Cardiac muscle cell (in vitro differentiated cells and primary cell): ENCODE measurements at places on chromosomes 13 and 19. TPM values are rescaled to one million over a fixed set of nuclear protein-coding genes. Genes with fewer than 3 reads are reported as not detected.

Gene ZNF555
- polyA plus RNA-seq = 9.0 and 15.2 TPM in 2 replicates

Gene IFNL1
- not detected in 2 replicates for polyA plus RNA-seq

Gene IGFL2
- 0.56 TPM in 1 of 2 replicates, not detected in the other for polyA plus RNA-seq

Gene MFSD12
- polyA plus RNA-seq = 51.5 and 71.8 TPM in 2 replicates

Gene CLEC17A
- polyA plus RNA-seq = not detected in 2 replicates

Gene IRS2
- polyA plus RNA-seq = 3.0 and 5.1 TPM in 2 replicates

Gene TUBA3C
- polyA plus RNA-seq = not detected in 2 replicates

Gene CERS1
- 29.3 and 30.9 TPM in 2 replicates for polyA plus RNA-seq

Gene TPRX1
- polyA plus RNA-seq = not detected in 2 replicates

Gene PRSS57
- 0.22 TPM in 1 of 2 replicates, not detected in the other for polyA plus RNA-seq

Gene CD37
- polyA plus RNA-seq = 11.9 and 17.9 TPM in 2 replicates

Gene KLK1
- not detected in 2 replicates for polyA plus RNA-seq

Gene MEDAG
- not detected in 2 replicates for polyA plus RNA-seq

DNA sequence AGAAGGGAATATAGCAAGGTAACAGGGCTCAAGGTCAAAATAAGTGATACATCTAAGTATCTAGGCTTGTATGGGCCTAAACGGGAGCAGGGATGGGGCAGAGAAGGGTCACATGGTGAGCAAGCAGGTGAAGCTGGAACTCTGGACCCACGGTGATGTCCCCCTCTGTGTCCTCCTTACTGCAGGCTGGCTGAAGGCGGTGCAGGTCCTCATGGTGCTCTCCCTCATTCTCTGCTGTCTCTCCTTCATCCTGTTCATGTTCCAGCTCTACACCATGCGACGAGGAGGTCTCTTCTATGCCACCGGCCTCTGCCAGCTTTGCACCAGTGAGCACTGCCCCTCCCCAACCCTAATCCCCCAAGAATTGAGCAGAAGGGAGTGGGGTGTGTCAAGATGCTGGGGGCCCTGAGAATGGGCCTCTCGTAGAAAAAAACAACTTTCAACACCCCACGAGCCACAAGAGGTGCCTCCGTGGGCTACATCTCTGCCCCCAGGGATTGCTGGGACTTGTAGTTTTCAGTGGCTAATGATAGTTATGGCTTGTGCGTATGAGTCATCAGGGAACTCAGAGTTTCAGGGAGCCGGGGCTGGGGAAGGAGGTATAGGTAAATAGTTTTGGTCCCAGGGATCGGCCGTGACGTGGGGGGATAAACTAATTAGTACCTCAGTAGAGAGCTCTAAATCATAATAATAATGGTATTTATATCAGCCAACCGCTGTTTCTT, 4.0 kb downstream of the EMP3 start:
- DNase-seq = no peak
- no peaks in the 10 kb centered on the region for H3K27me3 ChIP-seq
- peaks cover 12% of the 10 kb centered on the region for H3K4me1 ChIP-seq

GRCh38 chr13:28574617-28575142, 79.8 kb upstream of the FLT1 start:
- H3K27ac ChIP-seq = no peak overlapping the region
- peaks cover 3% of the 10 kb centered on the region for H3K27me3 ChIP-seq
- no peaks in the 10 kb centered on the region for H3K36me3 ChIP-seq
- H3K4me3 ChIP-seq = no peak overlapping the region
- DNase-seq = no peak
- H3K4me1 ChIP-seq = no peaks in the 10 kb centered on the region

DNA sequence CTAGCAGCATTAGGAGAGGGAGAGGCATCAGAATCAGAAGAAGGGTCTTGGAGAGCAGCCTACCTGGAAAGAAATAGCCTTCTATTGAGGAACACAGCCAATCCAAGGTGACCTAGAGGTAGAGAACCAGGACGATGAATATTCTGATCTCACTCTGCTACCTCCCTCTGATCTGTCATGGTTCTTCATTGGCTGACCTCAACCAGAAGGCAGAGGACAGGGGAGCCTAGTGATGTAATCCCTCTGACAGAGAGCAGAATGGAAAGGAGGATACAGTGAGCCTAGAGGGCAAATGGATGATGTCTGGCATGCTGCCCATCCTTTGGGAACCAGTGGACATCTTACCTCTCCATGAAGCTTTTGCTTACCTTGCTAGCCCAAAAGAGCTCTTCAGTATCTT, 3.6 kb downstream of the ZNF507 start:
- H3K27ac ChIP-seq = no peak overlapping the region
- H3K27me3 ChIP-seq = no peaks in the 10 kb centered on the region
- no peak for DNase-seq
- peaks cover 12% of the 10 kb centered on the region for H3K4me1 ChIP-seq
- peaks cover 28% of the 10 kb centered on the region for H3K36me3 ChIP-seq
- H3K4me3 ChIP-seq = no peak overlapping the region

DNA sequence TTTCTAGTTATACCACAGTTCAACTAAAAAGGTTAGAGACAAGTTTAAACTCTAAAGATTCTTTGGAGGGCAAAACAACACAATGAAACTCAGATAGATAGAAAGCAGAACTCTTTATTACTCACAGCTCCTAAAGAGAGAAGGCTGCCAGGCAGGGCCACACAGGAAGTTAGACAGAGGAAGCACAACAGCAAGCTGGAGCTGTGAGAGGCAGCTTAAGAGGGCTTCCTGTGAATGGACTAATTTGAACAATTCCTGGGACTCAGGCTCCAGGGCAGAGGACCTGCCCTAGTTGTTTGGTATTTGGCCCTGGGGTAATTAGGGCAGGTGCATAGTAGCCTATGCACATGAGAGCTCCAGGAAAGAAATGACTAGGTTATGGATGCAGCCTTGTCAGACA, 803.6 kb downstream of the DIAPH3 start:
- no peaks in the 10 kb centered on the region for H3K36me3 ChIP-seq
- H3K27ac ChIP-seq = peak overlapping the region; percentile 10
- H3K27me3 ChIP-seq = no peaks in the 10 kb centered on the region
- DNase-seq = no peak
- H3K4me3 ChIP-seq = no peak overlapping the region

DNA sequence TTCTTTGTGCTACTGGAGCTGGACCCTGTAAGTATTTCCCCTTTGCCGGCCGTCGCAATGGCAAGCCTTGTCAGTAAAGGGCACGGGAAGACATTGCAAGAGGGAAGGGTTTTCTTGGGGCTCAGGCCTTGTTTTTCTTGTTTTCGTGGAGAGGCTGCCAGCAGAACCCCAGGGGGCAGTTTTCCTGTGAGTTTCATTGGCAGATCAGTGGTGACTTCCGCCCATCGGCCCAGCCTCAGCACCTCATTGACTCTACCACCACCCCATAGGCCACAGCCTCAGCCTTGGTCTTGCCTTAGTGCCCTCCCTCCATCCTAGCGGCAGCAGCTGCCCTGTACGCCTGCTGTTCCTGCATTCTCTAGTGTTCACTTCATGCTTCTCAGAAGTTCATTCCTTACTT, 61.5 kb downstream of the GJA3 start:
- H3K4me1 ChIP-seq = peaks cover 53% of the 10 kb centered on the region
- H3K27me3 ChIP-seq = no peaks in the 10 kb centered on the region
- no peak overlapping the region for H3K4me3 ChIP-seq
- DNase-seq = no peak

DNA sequence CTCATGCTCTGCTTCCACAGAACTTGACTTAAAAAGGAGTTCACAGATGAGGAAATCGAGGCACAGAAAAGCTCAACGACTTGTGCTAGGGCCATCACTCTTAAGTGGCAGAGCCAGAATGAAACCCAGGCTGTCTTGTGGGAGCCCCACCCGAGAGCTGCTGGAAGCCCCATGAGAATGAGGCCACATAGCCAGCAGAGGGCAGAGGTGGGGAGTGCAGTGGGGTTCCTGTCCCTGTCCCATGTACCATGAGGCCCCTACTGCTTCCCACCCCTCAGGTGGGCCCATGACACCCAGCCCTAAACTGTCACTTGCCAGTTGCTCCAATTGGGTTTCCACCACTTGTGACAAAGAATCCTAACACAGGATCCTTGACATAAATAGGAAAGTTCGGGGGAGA, 175.9 kb downstream of the IRS2 start:
- no peaks in the 10 kb centered on the region for H3K36me3 ChIP-seq
- H3K27me3 ChIP-seq = no peaks in the 10 kb centered on the region
- peak; percentile 19 for DNase-seq
- H3K4me1 ChIP-seq = no peaks in the 10 kb centered on the region
- no peak overlapping the region for H3K27ac ChIP-seq
- no peak overlapping the region for H3K4me3 ChIP-seq

- no peak for DNase-seq
- H3K27ac ChIP-seq = no peak overlapping the region
- H3K4me1 ChIP-seq = no peaks in the 10 kb centered on the region
- H3K36me3 ChIP-seq = no peaks in the 10 kb centered on the region
- H3K27me3 ChIP-seq = no peaks in the 10 kb centered on the region
These were observed 8.0 kb downstream of the LILRB4 start for GRCh38 chr19:54670576-54671357.

- DNase-seq = peak; percentile 43
- no peaks in the 10 kb centered on the region for H3K27me3 ChIP-seq
- peaks cover 6% of the 10 kb centered on the region for H3K4me1 ChIP-seq
- peak overlapping the region; percentile 70 for H3K27ac ChIP-seq
- H3K36me3 ChIP-seq = peaks cover 18% of the 10 kb centered on the region
These were observed 5.6 kb upstream of the RAB8A start for GRCh38 chr19:16106121-16106520.

GRCh38 chr19:18202778-18203407, 949 bp downstream of the RAB3A start:
- H3K4me1 ChIP-seq = peaks cover 10% of the 10 kb centered on the region
- H3K27me3 ChIP-seq = no peaks in the 10 kb centered on the region
- H3K4me3 ChIP-seq = peak overlapping the region; percentile 60
- H3K27ac ChIP-seq = no peak overlapping the region
- DNase-seq = peak; percentile 29

DNA sequence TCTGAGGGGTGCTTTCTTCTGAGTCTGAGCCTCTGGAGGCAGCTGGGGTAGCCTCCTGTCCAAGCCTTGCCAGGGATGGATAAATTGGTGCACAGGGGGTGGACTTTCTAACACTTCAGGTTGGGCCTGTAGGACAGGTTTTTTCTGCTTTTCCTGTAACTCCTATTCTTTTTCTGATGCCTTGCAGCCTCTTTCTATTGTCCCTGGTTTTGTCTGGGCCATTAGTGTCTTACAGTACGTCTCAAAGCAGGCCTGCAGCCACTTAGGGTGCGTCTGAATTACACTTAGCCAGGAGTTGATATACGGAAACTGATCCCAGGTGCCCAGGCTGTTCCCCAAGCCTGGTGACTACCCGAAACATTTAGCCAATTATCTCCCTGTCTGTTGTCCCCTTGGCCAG, 213.3 kb upstream of the HTR2A start:
- DNase-seq = no peak
- H3K27me3 ChIP-seq = no peaks in the 10 kb centered on the region
- peaks cover 10% of the 10 kb centered on the region for H3K4me1 ChIP-seq
- no peak overlapping the region for H3K27ac ChIP-seq

GRCh38 chr19:18340190-18340989, at the start of gene PGPEP1:
Gene PGPEP1, plus strand, starts transcription at chr19:18340598. Its CDS starts 84 bp downstream, at chr19:18340682.
- H3K4me1 ChIP-seq = peaks cover 3% of the 10 kb centered on the region
- no peaks in the 10 kb centered on the region for H3K27me3 ChIP-seq
- peak; percentile 77 for DNase-seq

- no peaks in the 10 kb centered on the region for H3K36me3 ChIP-seq
- no peaks in the 10 kb centered on the region for H3K4me1 ChIP-seq
- H3K27me3 ChIP-seq = no peaks in the 10 kb centered on the region
These were observed 931.0 kb upstream of the MIR17HG start for GRCh38 chr13:90416519-90416918.

- H3K27ac ChIP-seq = no peak overlapping the region
- no peak overlapping the region for H3K4me3 ChIP-seq
- H3K27me3 ChIP-seq = no peaks in the 10 kb centered on the region
- no peak for DNase-seq
These were observed 14.9 kb downstream of the UBL3 start for GRCh38 chr13:29835280-29836061.

DNA sequence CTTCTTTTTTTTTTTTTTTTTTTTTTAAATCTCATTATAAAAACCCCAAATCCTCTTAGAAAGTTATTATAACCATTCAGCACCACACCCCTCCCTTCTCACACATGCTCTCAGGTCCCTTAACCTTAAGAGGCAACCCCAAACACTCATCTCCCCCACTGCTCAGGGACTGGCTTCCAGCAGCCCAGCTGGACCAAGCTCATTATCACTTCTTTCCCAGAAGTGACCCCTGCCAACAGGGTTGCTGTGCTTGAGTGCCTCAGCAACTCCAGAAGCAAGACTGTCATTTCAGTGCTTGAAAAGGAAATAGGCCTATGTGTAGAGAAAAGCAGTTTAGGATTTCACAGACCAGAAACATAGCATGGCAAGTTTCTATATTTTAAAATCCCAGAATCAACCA, 84.3 kb downstream of the SLAIN1 start:
- peak; percentile 60 for DNase-seq
- no peaks in the 10 kb centered on the region for H3K36me3 ChIP-seq
- no peaks in the 10 kb centered on the region for H3K27me3 ChIP-seq
- H3K27ac ChIP-seq = no peak overlapping the region
- H3K4me3 ChIP-seq = no peak overlapping the region

DNA sequence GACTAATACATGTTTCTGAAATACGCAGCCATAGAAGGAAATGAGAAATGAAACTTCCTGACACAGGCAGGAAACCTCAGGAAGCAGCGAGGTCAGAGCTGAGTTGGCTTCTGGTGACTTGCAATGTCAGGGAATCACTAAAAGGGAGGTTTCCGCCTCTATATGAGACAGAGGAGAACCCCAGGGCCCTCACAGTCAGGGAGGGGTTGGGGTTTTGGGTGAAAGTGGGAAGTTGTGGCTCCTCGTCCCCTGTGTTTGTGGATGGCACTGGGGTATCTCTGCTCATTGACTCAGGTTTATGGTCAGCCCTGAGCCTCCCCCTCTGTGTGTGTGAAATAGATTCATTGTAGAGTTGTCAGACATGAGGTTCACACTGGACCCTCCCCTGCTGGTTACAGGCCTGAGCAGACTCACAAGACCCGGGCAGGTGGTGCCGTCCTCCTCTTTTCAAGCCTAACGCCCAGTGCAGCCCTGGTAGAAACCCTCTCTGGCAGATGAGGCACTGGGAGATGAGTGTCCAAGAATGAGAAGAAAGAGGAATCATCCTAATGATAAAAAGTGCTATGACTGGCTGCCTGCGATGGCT, 5.5 kb upstream of the LILRA6 start:
- no peak for DNase-seq
- H3K27me3 ChIP-seq = no peaks in the 10 kb centered on the region
- H3K4me3 ChIP-seq = no peak overlapping the region

DNA sequence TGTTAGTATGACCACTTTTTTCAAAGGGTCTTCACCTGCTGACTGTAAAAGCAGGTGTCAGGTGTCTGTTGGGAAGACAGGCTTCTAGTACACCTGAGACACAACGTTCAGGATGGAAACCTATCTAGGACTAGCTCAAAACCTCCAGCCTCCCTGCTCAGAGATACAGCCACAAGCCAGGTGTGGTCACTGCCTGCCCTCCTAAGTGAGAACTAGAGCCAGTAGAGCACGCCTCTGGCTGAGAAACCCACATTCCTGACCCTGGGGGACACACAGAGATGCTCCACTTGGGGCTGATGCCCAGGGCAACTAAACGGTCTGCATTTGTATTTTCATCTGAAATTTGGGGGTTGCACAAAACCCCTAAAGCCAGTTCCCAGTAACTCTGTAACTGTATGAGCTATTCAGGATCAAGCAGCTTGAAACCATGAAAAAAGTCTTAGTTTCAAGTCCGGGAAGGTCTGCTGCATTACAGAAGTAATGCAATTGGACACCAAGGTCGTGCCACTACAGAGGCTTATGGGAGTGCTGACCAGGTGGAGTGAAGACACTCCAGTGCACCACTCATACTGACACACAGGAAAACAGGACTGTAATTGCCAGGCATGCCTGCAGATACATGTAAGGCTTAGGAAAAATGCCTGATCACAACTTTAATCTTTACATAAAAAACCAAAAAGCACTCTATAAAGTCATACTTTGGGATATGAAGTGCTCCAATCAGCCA, 27.8 kb downstream of the ANKRD10 start:
- H3K36me3 ChIP-seq = peaks cover 8% of the 10 kb centered on the region
- H3K27ac ChIP-seq = peak overlapping the region; percentile 59
- H3K27me3 ChIP-seq = no peaks in the 10 kb centered on the region
- no peak for DNase-seq
